ENCODE measurements at places on chromosomes 5 and 9.

DNA sequence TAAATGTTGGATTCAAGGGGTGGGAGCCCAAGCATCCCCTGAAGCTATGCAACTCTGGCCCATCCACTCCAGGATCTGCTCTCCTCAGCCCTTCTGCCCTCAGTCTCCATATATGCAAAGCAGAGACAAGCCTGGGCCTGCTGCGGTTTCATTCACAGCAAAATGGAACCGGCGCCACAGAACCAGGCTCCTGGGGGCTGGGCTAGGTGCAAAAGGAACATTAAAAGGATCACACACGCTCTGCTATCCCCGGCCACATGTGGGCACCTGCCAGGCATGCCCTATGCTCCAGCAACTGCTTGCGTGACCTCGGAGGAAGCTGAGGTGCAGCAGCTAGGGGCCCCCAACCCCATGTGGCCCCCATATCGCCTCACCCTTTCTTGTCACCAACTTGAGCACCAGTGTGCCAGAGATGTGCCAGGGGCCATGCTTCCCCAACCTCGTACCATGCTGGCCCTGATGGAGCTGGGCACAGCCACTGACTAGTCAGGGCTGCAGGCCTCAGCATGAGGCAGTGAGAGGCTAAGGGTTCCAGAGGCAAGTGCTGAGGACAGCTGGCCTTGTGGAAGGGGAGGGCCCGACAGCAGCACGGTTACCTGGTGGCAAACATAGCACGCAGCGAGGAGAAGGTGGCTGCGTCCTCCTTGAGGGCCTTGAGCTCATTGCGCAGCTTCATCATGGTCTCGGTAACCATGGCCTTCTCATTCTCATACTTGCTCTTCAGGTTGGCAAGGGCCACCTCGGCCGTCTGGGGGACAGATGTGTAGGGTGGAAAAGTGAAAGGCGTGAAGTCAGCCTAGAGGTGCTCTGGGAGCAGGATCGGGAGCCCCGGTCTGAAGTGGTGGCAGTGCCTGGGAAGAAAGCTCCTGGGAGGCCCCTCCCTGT, 47.2 kb downstream of the BICD2 start:
- no peak for DNase-seq

- no peak for DNase-seq
Observed at GRCh38 chr5:94613583-94613982, 4.8 kb downstream of the KIAA0825 start.

DNA sequence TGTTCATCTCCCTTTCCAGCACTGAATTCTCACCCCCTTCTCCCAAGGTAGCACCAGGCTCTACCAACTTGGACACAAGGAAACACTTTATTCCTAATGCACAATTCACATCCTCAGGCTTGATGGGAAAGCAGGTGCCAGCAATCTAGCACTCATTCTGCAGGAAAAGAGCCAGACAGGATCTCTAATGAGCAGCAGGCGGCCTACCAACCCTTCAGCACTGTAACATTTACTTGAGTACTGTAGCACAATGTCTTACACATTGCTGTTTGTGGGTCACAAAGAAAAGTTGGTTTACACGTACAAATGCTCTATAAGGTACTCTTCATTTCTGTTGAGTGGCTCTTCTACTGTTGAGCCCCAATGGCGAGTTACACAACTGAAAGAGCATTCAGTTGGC, 254.4 kb downstream of the MLLT3 start:
- no peak for DNase-seq

- peak; percentile 24 for DNase-seq
Observed at GRCh38 chr5:151202381-151203139, 21.3 kb downstream of the CCDC69 start.

DNA sequence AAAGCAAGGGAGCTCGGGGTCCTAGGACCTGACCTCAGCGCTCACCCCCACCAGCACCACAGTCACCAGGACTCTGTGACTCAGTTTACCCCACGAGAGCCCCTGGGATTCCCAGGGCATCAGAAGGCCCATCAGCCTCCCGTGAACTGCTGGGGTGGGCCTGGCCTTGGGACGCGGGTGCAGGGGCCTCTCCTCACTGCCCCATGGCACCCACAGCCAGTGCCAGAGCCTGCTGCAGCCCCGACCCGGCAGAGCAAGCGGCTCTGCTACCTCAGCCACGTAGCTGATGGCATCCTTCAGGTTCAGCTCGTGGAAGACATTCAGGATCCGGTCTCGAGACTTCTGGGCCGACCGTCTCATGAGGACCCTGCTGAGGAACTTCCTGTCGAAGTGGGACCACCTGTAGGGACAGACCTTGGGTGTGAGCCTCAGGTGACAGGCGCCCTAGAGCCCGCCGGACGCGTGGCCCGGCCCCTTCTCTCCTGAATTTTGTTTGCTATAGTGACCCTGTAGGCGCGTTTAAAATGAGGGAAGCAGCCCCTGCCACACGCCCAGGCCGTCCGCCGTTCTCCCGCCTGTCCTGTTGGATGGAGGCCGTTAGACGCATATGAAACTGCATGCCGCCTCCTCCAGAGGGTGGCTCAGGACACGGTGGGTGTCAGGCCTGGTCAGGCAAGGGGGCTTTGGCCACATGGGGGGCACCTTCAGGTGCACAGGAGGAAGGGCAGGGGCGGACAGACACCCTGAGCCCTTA, 36.8 kb downstream of the EXOC3 start:
- no peak for DNase-seq

GRCh38 chr5:81855591-81855990, 104.7 kb upstream of the SSBP2 start:
- no peak for DNase-seq

DNA sequence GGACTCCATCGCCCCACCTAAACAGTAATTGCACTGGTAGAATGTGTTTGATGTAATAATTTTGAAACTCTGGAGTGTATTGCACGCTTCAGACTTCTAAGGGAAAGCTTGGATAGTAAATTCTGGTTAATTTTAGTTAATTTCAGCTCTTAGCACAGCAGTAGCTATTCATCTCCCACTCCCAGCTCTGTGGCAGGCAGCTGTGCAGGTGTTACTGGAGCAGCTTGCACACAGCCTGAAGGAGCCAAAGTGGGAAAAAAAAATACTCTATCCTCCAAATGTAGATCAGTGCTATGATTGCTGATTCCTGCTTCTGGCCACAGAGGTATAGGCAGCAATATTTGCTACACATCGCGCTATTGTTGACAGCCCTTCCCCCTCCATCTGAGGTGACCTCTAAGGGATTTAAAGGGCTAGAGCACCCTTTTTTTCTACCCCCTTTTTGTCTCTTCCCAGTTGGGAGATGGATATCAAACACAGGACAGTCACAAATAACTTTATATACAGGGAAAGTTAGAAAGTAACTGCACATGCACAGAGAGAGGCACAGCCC, 97.4 kb downstream of the KCTD16 start:
- DNase-seq = no peak

DNA sequence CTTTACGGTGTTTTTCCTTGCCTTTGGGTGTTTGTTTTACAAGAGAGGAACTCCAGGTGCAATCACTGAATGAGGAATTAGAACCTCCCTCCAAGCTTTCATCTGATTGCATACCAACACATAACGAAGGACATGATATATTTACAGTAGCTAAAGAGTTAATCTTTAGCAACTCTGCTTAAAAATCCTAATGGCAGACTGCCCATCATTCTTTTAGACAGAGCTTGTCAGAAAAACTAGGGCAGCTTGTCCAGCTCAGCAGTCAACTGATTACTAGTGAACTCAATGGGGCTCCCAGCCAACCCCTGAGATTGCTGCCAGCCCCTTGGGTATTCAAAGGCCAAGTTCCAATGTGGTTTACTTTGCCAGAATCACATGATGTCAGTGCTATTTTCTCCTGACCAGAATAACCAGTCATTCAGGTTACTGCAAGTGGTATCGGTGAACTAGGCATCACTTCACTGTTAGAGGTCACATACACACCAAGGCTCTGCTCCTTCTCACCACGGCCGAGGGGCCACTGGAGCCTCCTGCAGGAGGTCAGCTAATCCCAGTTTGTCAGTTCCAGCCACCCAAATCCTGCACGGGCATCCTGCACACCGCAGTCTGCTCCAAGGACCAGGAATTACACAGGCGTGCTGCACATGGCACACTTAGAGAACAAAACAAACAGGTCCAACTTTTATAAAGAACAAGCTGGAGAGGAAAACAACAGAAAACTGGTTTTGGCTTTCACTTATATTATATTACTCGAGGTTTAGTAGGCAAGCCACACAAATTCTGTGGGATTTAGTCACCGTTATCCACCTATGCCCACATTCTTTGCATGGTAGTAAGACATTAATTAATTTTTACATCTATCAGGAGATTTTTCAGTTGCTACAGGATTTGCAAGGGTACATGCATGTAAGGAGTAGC, 62.5 kb downstream of the NFIB start:
- DNase-seq = no peak

- DNase-seq = no peak
Observed at GRCh38 chr5:64865662-64866061, 96.9 kb downstream of the CWC27 start.

GRCh38 chr5:43037636-43038495, 2.3 kb downstream of the ANXA2R start:
- DNase-seq = no peak

DNA sequence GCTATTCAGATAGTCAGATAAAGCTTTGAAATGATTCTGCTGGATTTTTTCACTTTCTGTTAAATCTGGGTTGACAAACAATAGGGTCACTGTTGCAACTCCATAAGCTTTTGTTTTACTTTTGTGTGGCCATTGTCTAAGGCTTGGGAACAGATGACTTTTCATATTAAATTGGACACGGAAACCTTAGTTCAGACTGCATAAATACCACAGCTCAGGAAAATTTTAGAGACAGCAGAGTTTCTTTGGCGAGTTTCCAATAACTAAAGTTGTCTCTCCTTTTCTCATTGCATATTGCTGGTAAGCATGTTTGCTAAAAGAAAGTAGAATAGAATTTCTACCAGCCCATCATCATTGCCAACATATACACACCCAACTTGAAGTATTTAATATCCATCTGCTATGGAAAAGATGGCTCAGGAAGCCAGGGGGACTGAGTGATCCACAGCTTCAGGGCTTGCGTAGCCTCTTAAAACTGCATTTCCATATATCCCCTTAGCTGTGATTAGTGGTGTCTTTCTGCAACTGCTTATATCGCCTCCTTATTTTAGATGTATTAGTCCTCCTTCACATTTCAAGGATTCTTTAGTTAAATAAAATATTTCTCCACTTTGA, 168.2 kb downstream of the ARHGAP26 start:
- DNase-seq = no peak

DNA sequence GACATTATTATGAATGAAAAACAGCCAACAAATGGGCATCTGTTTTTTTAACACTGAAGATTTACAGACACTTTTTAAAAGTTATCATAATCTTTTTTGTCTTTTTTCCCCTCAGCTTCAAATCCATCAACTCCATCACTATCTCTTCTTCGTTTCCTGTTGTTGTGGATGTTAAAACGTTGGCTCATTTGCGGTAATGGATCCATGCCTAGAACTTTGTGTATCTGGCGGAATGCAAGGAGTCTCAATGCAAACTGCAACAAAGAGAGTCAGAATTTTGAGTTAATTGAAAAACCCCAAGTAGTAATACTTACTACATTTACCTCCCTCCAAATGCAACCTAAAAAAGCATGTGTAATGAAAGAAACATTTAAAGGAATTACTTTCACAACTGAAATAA, 42.9 kb upstream of the MTMR12 start:
- DNase-seq = no peak

- DNase-seq = no peak
Observed at GRCh38 chr5:135236228-135236907, 162.7 kb downstream of the MACROH2A1 start.

DNA sequence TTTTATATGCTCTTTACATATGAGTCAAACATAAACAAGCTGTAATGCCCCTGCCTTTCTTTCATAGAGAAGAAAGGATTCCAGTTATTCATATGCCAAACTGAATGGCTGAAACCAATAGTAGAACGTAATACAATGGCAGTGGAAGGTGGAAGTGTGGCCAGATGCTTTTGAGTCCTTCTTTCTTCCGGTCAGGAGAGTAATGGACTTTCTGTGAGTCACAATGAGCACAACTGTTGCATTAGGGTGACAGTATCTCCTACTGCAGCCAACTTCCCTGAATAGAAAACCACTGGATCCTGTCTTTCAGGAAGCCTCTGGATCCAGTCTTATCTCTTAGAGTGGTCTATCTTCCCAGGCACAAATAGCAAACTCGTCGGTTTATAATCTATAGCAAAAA, 855.2 kb downstream of the MAT2B start:
- no peak for DNase-seq

DNA sequence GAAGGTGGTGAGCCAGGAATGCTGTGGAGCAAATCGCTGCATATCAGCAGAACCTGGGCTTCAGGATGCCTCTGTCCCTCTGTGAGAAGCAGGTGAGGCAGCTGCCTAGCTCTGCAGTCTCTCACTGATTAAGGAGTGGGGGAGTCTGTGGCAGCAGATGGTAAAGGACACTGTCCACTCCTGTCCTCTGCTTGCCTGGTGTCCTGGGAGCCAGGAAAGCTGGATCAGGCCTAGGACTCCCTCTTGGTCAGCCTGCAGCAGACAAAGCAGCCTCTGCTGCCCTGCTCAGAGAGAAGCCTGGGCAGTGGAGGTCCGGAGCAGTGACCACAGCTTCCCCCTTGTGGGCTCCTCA, 214.7 kb downstream of the HSPA4 start:
- no peak for DNase-seq

DNA sequence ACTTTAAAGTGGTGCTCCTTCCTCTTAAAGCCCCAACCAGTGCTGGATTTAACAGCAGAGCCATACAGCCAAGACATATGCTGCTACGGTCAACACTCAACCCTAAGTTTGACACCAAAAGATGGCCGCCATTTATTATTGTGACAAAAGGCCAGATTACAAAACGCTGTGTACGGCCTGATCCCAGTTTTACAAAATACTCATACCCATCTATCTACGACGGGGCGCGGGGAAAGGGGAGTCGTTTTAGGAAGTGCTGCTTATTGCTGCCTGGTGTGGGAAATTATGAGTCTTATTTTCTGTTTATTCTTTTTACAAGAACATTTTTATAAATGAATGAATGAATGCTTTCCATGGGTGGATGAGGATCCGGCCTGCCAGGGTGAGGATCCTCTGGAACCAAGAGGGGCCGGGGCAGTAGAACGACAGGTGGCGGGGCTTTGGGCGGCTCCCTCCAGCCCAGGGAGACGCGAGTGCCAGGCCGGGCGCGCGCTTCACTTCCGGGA, 457 bp upstream of the IDNK start:
- peak; percentile 46 for DNase-seq

GRCh38 chr9:85156652-85157051, 487.1 kb downstream of the NTRK2 start:
- no peak for DNase-seq

GRCh38 chr9:99127356-99128132, 22.6 kb downstream of the TGFBR1 start:
- no peak for DNase-seq

GRCh38 chr9:136185596-136186366, 19.1 kb downstream of the LHX3 start:
- no peak for DNase-seq

- no peak for DNase-seq
Observed at GRCh38 chr5:32320576-32320975, 7.8 kb upstream of the MTMR12 start.

- DNase-seq = no peak
Observed at GRCh38 chr9:137175345-137175961, 3.6 kb upstream of the TMEM210 start.

DNA sequence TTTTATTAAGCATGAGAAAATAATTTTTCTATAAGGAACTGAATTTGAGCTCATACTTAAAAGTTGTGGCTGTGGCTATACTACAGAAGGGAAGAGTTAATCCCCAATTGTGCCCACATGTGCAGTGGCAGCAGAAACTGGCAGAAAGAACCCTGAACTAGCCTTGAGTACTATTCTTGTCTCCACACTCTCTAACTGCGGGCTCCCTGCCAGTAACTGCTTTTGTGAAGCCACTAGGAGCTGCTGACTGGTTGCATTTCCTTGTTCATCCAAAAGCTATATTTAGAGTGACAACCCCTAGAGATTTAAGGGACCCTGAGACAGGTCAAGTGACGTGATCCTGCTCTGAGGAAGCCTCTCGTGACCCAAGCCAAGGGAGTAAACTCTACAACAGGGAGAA, 238.6 kb downstream of the ELAVL2 start:
- no peak for DNase-seq
